ENCODE measurements at places on chromosomes 1 and 21.
A peak's percentile ranks its signal among the peaks of the same experiment; 100 is the strongest.

DNA sequence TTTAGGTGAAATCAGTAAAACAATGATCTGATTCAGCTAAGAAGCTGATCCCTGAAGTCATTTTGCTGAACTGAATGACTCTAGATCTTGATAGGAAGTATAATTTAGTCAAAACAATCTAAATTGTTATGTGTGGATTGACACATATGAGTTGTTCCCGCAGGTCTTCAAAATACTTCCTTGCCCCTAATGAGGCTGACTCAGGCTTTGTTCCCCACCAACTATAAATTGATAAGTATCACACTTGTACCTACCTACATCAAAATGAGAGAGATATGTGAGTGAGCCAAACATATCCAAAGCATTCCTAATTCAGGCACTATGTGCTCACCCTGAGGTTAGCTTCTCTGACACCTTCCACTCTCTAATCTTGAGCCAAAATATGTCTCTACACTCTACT, 507.1 kb downstream of the PLPP3 start:
- no peak for DNase-seq

- no peak for DNase-seq
Observed at GRCh38 chr1:111833334-111833733, 77.6 kb downstream of the DDX20 start.

DNA sequence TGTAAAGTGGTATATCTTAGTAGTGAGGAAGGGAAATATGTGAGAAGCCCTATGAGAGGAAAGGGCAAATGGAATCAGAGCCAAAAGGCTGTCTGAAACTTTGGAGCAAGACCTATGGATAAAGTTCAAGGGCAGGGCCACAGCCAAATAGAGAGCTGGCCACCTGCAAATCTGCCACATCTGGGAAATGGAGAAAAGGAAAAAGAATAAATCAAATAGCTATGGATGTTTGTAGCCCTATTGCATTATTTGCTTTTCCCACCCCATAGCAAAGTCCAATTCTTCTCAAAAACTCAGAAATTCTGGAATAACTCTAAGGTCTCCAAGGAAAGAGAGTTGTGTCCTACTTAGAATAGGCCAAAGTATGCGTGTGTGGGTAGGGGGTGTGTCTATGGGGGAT, 4.0 kb upstream of the HLX start:
- no peak for DNase-seq

GRCh38 chr1:185864889-185865517, 130.8 kb downstream of the HMCN1 start:
- peak; percentile 80 for DNase-seq

GRCh38 chr1:31866450-31867032, 50.7 kb upstream of the SPOCD1 start:
- DNase-seq = no peak

DNA sequence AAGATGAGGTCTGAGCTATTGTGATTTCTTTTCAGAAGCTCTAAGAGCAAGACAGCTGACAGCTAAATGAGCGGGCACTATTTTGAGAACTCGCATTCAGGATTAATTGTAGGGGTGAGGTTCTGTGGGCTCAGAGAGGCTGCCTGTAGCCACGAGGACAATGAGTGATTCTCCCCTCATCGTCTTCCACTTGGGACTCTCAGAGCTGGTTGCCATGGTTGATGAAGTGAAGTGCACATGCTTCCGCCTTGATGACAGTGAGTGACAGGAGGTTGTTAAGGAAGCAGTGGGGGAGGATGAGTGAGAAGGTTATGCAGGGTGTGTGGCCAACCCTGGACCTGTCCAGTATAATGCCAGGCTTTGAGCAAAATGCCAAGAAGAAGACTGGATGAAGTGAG, 341.7 kb downstream of the PCP4 start:
- DNase-seq = no peak

GRCh38 chr1:183267646-183268431, 81.8 kb downstream of the LAMC2 start:
- DNase-seq = peak; percentile 97

DNA sequence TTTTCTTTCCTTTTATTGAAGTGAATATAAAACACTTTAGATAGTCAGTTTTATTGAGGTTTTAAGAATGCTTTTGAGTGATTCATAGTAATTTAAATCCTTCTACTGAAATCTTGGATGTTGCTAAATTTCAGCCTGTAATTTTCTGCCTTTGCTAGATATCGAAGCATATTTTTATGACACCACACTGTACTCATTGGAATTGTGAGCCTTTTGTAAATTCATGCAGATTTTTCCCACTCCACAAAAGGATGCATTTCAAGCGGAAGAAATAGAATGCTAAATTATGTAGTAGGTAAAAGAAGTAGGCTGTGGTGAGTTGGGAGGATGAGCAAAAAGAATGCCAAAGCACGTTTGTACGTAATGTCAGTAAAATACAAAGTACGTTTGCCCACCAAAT, 13.8 kb downstream of the SNX7 start:
- no peak for DNase-seq

DNA sequence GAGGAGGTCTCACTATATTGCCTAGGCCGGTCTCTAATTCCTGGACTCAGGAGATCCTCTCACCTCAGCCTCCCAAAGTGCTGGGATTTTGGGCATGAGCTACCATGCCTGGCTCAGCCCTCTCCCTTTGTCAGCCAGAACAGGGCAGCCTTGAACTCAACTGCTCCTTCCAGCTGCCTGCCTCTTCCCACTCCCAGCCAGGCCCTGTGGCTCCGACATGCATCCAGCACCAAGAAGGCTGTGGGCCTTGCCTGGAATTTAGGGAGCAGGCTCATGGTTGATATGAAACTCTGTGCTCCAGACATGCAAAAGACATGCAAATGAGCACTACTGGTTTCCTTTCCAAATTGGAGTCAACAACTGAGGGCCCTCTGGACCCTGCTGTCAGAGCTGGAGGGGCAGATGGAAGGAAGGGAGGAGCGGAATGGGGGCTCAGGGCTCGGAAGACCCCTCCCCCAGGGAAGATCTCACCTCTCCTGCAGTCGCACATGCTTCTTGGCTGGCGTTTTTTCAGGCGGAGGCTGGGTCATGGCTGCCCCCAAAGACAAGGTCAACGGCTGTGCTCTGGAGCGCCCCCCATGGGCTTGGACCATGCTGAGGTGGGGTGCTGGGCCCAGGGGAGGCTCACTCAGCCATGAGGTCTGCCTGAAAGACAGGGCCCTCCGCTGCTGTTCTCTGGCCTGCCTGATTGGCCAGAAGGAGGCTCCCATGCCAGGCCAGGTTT, 1.4 kb downstream of the PTPN7 start:
- no peak for DNase-seq

GRCh38 chr1:89953131-89953626, 41.7 kb upstream of the ZNF326 start:
- peak; percentile 94 for DNase-seq

DNA sequence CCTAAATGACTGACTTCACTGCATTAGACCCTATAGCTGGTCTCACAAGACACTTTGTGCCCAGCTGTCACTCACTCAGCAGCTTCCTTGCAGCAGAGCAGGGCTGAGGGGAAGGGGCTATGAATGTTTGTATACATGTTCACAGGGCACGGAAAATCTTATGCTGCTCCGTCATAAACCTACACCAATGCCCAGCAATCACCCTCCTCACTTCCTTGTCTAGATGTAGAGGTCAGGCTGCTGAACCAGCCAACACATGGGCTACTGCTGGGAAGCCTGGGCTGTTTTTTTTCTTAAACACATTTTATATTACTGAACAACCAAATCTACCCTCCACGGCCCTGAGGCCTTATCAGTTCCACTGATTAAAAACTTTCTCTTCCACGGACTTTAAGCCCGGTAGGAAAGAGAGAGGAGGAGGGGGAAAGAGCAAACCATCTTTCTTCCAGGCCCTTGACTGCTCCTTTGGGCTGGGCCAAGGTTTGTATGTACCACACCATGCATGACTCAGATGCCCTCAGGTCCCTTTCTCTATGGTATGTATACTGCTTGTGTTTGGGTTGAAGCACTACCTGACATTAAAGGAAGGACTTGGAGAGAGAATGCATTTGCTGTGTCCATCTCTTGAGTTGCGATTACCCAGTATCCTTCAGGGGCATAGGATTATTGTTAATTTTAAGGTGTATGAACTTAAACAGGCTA, 12.7 kb downstream of the MTFR1L start:
- DNase-seq = no peak

DNA sequence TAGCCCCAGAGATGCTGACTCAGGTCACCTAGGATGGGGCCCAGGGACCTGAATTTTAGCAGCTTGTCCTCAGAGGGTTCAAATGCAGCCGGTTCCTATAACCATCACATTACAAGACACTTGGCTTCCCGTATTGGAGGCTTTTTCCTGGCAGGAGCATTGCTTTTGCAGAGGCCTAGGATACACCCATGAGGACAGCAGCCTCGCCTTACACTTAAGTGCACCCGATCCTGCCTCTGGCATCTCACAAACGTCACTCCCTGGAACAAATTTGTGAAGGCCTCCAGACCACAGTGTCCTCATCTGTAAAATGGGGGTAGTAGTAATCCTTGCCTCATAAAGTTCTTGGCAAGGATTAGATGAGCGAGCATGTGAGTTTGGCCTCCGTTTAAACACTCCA, 130.0 kb downstream of the KAZN start:
- no peak for DNase-seq

DNA sequence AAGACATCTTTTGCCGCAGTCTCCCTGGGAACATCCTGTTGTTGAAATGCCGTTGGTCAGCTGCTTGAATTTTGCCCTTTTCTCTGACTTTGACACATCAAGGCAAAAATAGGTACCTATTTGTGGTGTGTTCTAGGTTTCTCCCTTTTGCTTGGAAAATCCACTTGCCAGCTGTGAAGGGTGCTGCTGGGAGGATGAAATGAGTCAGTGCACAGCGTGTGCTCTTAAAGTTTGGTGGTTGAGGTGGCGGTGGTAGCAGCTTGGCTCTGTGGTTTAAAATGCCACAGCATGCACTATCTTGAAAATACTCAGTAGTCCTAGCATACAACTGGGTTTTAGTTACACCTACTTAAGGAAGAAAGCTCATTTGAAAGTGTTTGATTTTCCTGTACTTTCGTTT, 183.8 kb downstream of the DHRS3 start:
- DNase-seq = peak; percentile 68

GRCh38 chr1:241531195-241532161, 700 bp upstream of the KMO start:
- peak; percentile 81 for DNase-seq

DNA sequence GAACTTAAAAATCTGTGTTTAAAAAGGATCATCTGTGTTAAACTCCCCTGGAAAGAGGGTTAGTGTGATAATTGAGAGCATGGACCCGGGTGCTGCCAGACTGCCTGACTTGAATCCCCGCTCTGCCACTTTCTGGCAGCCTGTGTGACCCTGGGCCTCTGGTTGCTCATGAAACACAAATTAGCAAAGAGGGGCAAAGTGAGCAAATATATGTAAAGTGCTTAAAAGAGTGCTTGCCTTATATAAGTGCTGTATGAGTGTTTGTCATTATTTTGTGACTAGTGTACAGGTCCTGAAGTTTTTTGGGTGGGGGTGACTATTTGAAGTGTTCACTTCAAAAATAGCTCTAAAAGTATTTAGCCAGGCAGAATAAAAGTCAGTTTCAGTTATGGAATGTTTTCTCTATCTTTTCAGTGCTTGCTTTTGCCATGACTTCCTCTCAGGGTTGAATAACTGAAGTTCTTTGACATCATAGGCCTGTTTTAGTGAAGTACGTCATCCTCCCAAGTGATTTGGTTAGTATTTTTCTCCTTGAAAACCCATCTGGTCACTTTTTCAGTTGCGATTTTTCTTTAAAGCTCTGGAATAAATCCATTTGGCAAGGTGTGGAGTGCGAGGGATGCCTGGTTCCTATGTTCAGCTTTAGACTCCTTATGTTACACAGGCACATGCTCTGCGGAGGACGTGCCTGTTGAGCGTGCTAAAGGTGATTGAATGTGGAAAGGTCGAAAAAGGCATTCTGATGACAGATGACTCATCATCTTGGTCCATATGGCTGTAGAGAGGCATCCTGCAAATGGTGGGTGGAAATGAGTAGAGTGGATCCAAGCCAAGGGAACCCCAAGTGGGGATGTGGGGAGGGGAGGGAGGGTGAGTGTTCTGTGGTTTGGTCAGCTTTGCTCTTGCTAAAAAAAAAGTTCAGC, 47.8 kb downstream of the AK4 start:
- peak; percentile 88 for DNase-seq

DNA sequence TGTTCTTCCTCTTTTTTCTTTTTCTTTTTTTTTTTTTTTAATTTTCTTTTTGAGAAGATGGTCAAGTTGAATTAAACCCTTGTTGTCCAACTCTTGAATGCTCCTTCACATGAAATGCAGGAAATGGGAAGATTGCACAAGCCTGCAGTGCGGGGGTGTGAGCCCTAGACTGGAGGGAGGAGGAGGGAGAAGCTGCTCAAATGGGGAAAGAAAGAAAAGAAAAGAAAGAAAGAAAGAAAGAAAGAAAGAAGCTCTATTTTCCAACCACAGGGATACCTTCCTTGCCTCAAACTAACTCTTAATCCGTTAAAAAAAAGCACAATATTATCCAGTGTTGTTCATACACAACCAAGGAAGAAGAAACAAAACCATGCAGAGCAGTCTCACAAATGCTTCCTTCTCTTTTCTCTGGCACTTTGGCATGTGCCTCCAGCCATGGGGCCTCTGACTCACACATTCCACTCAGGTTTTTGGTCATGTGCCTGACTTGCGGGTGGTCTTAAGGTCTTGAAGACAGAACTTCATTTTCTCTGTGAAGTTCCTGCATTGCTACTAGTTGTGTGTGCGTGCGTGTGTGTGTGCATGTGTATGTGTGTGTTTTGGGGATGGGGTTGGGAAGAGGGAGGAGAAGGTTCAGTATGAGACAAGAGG, 276.1 kb downstream of the RPS6KC1 start:
- DNase-seq = peak; percentile 54

GRCh38 chr1:111417755-111418154, 9.8 kb downstream of the OVGP1 start:
- DNase-seq = peak; percentile 44

- peak; percentile 84 for DNase-seq
Observed at GRCh38 chr1:41432481-41433280, 51.8 kb downstream of the EDN2 start.

DNA sequence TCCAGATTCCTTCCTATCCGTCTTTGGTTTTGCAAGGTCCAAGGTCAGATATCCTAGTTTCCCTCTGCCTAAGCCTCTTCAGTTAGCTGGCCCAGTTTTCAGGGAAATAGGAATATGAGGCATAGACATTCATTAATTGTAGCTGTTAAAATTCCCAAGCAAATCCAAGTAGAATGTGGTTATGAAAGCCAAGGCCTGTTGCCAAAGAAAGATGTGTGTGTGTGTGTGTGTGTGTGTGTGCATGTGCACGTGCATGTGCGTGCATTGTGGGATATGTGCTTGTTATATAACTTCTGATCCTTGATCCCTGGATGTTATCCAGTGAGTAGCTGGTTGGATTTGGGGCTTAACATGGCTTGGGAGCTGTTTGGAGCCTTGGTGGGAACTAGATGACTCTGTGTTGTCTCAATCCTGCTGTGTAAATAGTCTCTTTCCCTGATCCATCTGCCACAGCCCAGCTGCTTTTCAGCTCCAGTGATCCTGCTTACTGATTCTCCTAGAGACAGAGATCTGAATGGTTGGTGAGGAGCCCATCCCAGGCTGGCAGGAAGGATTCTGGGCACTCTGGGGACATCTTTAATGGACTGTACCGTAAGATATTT, 70.6 kb upstream of the GCLM start:
- peak; percentile 54 for DNase-seq

Data from HCEC 1CT (cell line).